AG04449 (cell line): ENCODE measurements at places on chromosomes 7 and 10.

DNA sequence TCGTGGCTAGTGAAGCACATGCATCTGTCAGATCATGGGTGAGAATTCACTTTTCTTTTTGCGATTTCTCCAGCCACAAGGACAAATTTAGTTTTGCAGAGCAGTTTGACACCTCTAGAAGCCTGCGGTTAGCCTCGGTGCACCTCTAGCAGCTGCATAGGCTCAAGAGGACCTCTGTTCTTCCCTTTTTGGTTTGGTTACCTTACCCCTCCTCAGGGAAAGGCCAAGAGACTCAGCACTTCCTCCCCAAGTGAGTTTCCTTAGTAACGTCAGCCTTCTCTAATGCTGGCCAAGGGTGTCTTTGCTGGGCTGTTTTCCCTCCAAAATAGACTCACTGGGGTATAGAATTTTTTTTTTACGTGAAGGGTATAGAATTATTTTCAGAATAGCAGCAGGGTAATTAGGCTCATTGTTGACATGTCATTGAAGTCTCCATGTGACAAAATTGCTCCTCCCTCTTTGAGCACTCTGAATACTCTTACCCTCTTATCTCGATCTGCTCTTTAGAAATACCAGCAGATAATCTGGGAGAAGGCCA is 97.8 kb downstream of the AUTS2 start:
- DNase-seq = no peak

DNA sequence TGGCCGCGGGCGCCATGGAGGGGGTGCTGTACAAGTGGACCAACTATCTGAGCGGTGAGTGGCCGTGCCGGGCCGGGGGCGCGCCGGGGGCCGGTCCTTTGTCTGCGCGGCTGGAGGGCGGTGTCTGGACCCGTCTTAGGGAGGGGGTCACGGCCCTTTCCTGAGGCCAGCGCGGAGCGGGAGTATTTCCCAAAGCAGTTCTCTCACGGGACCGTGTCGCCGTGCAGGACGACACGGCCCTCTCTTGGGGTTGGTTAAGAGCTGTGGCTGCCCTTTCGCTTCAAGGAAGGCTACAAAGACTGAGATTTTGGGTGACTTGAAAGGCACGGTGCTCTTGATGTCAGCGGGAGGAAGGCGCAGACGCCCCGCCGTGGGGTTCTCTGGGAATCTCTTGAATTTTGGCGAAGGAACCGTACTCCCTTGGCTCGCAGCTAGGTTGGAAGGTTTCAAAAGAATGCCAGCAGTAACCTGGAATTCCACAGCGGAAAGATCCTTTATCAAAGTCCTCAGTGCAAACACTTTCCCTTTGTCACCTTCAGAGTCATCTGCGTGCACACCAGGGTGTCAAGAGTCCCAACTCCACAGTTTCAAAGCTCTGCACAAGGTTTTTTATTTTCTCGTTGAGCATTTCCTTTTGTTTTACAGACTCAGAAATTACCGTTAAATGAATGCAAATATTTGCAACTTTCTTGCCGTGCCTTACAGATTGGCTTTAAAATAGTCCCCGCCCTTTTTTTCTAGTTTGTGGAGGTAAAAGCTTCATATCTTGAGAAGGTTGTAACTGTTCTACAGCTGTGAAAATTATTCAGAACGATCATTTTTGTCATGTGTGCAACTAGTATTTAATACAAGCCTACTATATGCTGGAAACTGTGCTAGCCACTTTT is 780 bp downstream of the PLEKHA8 start:
- no peak for DNase-seq

GRCh38 chr7:106357675-106358074 is 72.9 kb upstream of the NAMPT start:
- no peak for DNase-seq

GRCh38 chr10:97701438-97702069 is 12.0 kb upstream of the MARVELD1 start:
- DNase-seq = no peak

DNA sequence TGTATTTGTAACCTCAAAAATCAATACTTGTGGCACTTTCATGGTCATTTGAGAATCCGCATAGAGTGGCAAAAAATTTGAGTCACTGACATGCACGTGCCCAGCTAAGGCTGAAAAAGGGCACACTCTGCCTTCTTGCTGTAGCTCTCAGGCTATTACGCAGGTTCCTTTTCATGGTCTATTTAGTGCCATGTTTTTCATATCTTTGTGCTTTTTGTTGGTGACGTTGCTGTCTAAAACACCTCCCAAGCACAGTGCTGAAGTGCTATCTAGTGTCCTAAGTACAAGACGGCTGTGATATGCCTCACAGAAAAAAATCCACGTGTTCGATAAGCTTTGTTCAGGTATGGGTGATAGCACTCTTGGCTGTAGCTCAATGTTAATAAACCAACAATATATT is 50.9 kb downstream of the CREB3L2 start:
- no peak for DNase-seq

GRCh38 chr10:73907841-73908517 is 3.0 kb upstream of the PLAU start:
- no peak for DNase-seq

DNA sequence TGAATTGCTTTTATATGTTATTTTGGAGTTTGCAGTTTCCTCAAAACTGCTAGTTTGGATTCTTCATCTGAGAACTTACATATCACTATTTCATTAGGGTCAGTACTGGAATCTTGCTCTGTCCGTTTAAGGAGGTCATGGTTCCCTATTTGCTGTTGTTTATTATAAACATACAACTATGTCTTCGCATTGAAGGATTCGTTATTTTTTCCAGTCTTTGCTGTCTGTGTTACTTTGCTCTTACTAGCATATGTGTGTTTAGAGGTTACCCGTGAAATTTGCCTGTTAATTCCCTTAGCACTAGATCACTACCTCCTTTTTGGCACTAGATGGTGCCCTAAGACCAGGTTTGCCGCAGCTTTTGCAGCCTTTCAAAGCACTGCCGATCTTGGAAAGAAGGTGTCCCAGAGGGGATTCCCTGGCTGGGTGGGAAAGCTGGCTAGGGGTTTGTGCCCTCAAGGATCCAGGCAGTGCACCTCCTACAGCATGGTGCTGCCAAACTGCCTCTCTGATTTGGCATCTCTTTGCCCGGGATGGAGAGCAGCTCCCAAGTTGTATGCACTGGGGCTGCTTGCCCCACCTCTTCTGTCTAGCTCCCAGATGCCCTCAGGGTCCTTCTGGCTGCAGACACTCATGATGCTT is 103.1 kb upstream of the APBB1IP start:
- no peak for DNase-seq

DNA sequence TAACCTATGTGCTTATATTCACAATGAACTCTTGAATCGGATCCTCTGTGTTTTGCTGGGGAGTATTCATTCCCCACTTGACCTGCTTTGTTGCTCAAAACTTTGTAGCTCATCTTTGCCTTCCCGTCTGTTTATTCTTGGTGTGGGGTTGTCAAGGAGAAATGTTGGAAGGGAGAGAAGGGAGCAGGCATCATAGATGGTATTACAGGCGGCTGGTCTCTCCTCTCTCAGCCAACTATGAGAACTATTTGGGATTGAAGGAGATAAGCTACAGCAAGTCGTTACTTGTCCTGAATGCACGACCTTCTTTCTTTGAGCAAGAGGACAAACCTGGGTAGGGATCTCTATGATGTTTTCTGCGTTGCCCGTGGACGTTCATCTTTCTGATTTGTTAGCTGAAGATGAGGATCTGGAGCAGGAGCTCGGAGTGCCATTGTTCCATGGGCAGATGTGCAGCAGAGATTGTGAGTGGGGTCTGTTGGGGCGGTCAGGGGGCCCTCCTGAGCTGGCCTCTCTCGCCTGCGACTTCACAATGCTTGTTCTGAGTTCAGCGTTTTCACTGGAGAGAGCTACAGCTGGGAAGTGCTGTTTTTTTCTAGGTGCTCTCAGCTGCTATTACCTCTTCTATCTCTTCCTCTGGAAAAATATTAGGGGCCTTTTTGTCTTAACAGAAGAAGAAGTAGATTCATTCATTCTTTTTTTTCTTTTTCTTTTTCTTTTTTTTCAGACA is 126.9 kb upstream of the KLF6 start:
- DNase-seq = no peak

DNA sequence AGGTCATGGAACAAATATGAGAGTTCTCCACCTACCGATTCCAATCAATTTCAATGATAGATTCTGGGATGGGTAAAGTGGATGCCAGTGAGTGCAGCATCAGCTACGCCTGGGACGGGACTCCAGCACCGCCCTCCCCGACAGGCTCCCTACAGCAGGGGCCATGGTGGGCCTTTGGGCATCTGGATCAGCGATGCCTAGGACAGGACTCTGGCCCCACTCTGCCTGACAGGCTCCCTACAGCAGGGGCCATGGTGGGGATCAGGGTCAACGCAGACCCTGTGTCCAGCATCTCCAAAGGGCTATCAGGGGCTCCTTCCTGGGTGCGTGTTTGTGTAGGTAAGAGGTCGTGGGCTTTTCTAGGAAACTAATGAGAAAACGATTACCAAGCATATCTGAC is 111.2 kb upstream of the TCERG1L start:
- DNase-seq = no peak

GRCh38 chr7:108358553-108358952 is 97.7 kb downstream of the NRCAM start:
- DNase-seq = peak; percentile 69

GRCh38 chr7:42167631-42168236 is 69.3 kb downstream of the GLI3 start:
- DNase-seq = no peak

DNA sequence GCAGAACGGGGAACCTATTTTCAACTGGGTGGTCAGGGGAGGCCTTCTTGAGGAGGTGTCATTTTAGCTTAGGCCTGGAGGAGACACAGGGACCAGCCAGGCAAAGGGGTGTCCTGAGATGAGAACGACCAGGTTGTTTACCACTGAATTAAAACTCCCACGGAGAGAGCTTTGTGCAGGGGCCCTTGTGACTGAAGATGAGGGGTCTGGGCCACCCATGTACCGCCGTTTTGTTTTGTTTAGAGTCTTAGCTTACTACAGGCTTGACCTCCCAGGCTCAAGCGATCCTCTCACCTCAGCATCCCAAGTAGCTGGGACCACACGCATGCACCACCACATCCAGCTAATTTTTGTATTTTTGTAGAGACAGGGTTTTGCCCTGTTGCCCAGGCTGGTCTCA is 80.4 kb downstream of the FAM171A1 start:
- no peak for DNase-seq

DNA sequence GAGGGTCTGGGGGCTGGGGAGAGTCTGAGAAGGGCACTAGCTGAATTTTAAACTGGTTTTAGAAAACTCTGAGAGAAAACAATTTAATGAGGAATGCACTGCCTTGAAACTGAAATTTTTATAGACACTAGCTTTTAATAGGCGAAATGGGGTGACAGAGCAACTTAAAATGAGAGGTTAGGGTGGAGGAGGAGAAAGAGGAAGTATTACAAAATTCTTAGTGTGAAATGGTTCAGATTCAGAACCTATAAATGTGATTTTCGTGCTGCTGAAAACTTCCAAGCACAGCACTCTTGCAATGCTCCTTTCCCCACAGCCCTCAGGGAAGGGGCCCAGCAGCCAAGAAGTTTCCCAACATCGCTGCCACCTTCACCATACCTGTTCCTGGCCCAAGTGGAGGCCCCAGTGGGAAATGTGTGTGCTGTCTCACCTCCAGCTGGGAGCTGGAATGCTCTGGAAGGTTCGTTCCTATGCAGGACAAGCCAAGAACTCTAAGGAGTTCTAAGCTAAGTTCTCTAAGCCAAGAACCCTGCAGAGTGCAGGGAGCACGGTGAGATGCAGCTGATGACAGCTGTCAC is 60.0 kb downstream of the ATXN7L1 start:
- no peak for DNase-seq

GRCh38 chr10:113060201-113061053 is 110.4 kb downstream of the TCF7L2 start:
- no peak for DNase-seq

DNA sequence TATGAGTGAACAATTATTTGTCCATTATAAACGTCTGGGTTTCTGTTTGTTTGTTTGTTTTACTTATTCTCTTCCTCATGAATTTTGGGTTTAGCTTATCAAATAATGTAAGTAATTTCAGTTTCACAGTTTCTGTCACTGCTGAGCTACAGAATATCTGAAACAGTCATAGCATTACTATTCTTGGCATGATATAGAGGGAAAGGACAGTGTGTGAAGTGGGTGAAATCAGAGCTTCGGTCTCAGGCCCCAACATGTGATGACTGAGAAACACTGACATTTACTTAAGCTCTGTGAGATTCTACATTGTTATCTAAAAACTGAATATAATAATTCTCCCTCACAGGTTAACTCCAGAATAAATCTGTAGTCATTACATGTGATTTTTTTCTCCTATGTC is 8.8 kb upstream of the OR6V1 start:
- no peak for DNase-seq

- DNase-seq = no peak
Measured at GRCh38 chr10:93224005-93224779, 150.5 kb downstream of the CYP26A1 start.

DNA sequence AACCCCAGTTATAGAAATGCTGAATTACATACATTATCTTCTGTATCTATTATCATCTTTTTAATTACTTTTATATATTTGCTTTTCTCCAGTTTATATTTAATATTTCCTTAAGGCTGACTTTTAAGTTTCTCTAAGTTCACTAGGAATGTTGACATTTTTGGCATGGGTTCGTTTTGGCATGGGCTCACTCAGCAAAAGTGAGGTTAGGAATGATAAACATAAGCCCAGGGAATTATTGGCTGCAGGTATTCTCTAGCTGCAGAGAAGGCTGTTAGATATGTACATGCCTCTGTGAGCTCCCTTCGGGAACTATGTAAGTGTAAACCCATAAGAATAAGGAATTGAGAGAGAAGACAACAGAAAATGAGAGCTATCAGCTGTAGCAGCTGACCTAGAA is 63.6 kb upstream of the RAB18 start:
- no peak for DNase-seq

GRCh38 chr7:52962402-52963076 is 72.9 kb upstream of the POM121L12 start:
- DNase-seq = no peak
